ENCODE measurements at places on chromosomes 16 and 17. TPM values are rescaled to one million over a fixed set of nuclear protein-coding genes. Genes with fewer than 3 reads are reported as not detected.

KRT24 gene
- polyA plus RNA-seq = not detected

PPP1R9B gene
- polyA plus RNA-seq = 33.0 TPM

MMP2 gene
- 483 TPM for polyA plus RNA-seq

NKD1 gene
- 6.8 TPM for polyA plus RNA-seq

TBC1D28 gene
- polyA plus RNA-seq = not detected

FOXJ1 gene
- polyA plus RNA-seq = 0.23 TPM

HAP1 gene
- polyA plus RNA-seq = 0.85 TPM

SBK1 gene
- 0.32 TPM for polyA plus RNA-seq

HOXB9 gene
- 0.27 TPM for polyA plus RNA-seq

ALOX12 gene
- polyA plus RNA-seq = 0.05 TPM

SHISA6 gene
- polyA plus RNA-seq = 1.5 TPM

TXNDC11 gene
- polyA plus RNA-seq = 35.1 TPM

HSDL1 gene
- polyA plus RNA-seq = 17.6 TPM

SLC43A2 gene
- 7.1 TPM for polyA plus RNA-seq

SEPTIN1 gene
- polyA plus RNA-seq = 3.2 TPM

TMEM88 gene
- polyA plus RNA-seq = 17.8 TPM

GSG1L2 gene
- polyA plus RNA-seq = not detected

MGRN1 gene
- 27.9 TPM for polyA plus RNA-seq

CALB2 gene
- 39.5 TPM for polyA plus RNA-seq

KRTAP2-2 gene
- polyA plus RNA-seq = not detected

TBC1D3L gene
- 4.2 TPM for polyA plus RNA-seq

SPATA32 gene
- not detected for polyA plus RNA-seq

CIITA gene
- 3.8 TPM for polyA plus RNA-seq

TMEM238L gene
- polyA plus RNA-seq = not detected

AATK gene
- polyA plus RNA-seq = 1.5 TPM

FAAP100 gene
- polyA plus RNA-seq = 0.77 TPM

TPSD1 gene
- polyA plus RNA-seq = 0.56 TPM

WSB1 gene
- polyA plus RNA-seq = 88.9 TPM

CDT1 gene
- 0.56 TPM for polyA plus RNA-seq

GINS2 gene
- polyA plus RNA-seq = 1.6 TPM

NRN1L gene
- polyA plus RNA-seq = 4.7 TPM

NAGS gene
- polyA plus RNA-seq = 1.7 TPM

TBC1D24 gene
- polyA plus RNA-seq = 2.3 TPM

GDPD1 gene
- 2.3 TPM for polyA plus RNA-seq

RGS11 gene
- 0.45 TPM for polyA plus RNA-seq

RCVRN gene
- polyA plus RNA-seq = 0.40 TPM

ACSM2A gene
- 0.05 TPM for polyA plus RNA-seq

SEPTIN12 gene
- not detected for polyA plus RNA-seq

KRT15 gene
- polyA plus RNA-seq = 0.11 TPM

POLR2A gene
- polyA plus RNA-seq = 74.5 TPM

TM4SF5 gene
- polyA plus RNA-seq = not detected

CA4 gene
- polyA plus RNA-seq = 39.3 TPM

LITAFD gene
- polyA plus RNA-seq = not detected

MYH8 gene
- polyA plus RNA-seq = not detected

GSE1 gene
- 36.1 TPM for polyA plus RNA-seq

CACNG3 gene
- polyA plus RNA-seq = not detected

TMEM235 gene
- not detected for polyA plus RNA-seq

LRRC46 gene
- polyA plus RNA-seq = 1.6 TPM

SSTR5 gene
- polyA plus RNA-seq = not detected

GP1BA gene
- 0.04 TPM for polyA plus RNA-seq

KRTAP1-1 gene
- polyA plus RNA-seq = not detected

OR3A2 gene
- polyA plus RNA-seq = not detected

SLC7A5 gene
- 20.8 TPM for polyA plus RNA-seq

All from ovary (tissue), 10 donors.